ENCODE measurements at places on chromosomes 5 and 9. TPM values are rescaled to one million over a fixed set of nuclear protein-coding genes. Genes with fewer than 3 reads are reported as not detected.
A peak's percentile ranks its signal among the peaks of the same experiment; 100 is the strongest.

Gene FOXD4L6
- not detected for total RNA-seq

Gene BHMT2
- total RNA-seq, result not detected

Gene SPINK7
- not detected for total RNA-seq

Gene PPIC
- not detected for total RNA-seq

Gene MVB12B
- total RNA-seq, result 13.1 TPM

DNA sequence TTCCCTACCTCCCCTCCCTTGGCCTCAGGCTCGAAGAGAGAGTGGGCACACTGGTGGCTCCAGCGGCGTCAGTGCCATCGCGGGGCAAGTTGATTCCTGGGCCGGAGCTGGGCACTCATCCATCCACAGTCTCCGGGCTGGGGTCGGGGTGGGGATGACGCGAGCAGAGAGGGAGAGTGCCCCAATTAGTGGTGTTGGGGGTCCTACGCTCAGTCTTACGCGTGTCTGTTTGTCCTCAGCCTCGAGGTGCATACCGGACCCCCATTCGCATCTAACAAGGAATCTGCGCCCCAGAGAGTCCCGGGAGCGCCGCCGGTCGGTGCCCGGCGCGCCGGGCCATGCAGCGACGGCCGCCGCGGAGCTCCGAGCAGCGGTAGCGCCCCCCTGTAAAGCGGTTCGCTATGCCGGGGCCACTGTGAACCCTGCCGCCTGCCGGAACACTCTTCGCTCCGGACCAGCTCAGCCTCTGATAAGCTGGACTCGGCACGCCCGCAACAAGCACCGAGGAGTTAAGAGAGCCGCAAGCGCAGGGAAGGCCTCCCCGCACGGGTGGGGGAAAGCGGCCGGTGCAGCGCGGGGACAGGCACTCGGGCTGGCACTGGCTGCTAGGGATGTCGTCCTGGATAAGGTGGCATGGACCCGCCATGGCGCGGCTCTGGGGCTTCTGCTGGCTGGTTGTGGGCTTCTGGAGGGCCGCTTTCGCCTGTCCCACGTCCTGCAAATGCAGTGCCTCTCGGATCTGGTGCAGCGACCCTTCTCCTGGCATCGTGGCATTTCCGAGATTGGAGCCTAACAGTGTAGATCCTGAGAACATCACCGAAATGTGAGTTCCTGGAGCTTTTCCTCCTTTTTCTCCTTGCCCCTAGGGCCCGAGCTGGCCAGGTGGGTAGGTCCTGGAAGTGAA is 861 bp downstream of the NTRK2 start:
- DNase-seq, result no peak

GRCh38 chr9:133188843-133189180 is 20.2 kb downstream of the OBP2B start:
- no peak for DNase-seq

- no peak for DNase-seq
These were observed 82.7 kb downstream of the ATP10B start for GRCh38 chr5:160769301-160769700.

DNA sequence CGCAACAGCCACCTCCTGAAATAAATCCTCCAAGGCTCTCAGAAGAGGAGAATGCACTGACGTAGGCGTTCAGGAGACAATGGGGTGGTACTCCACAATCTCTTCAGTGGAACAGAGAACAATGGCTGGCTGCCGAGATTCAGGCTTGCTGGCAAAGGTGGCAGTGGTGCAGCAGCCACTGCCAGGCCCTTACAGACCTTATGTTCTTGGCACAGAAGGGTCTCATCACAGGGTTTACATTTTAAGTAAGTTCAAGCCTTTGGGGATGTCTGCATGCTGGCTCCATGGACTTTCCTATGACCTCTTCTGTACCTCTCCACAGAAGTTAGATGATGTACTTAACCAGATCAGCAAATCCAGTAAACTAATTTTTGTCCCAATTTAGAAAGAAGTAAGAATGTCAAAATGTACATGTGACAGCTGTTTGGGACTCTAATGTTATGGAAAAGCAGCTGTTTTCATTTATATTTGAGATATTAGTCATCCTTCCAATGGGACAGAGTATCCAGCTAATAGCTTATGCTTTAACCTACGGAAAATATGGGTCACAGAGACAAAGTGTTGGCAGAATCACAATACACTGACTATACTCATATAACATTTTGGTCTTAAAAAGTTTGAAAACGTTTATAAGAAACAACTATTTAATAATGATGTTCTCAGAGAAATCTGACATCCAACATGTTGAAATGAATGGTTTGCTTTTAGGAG is 180.9 kb downstream of the MAPKAP1 start:
- no peak for DNase-seq

DNA sequence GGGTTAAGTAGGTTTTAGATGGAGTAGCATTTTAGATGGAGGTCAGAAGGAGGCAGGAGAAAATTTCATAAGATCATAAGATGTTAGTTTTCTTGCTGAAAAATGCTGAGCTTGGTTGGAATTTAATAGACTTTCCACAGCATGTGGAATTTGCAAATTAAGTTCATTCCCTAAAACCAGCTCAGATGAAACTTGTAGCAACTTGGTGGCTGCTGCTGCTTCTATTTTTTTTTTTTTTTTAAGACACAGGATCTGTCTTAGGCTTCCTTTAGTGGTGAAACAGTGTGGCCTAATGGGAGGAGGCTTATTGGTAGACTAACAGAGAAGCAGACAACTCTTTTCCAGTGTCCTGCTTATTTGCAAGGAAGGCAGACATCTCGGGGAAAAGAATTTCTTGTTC is 154.5 kb downstream of the AOPEP start:
- DNase-seq, result no peak

- no peak for DNase-seq
These were observed 8.8 kb downstream of the RXRA start for GRCh38 chr9:134335061-134335460.

DNA sequence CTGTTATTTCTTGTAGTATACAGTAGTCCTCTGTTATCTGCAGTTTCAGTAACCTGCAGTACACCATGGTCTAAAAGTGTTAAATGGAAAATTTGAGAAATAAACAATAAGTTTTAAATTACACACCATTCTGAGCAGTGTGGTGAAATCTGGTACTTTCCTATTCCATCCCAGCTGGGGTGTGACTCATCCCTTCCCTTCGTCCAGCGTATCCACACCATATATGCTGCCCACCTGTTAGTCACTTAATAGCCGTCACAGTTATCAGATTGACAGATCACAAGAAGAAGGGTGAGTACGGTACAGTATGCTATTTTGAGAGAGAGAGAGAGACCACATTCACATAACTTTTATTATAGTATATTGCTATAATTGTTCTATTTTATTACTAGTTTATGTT is 28.9 kb downstream of the FAM151B start:
- no peak for DNase-seq

GRCh38 chr9:137674307-137674975 is 55.6 kb downstream of the EHMT1 start:
- no peak for DNase-seq

GRCh38 chr5:177472460-177473442 is 683 bp downstream of the DBN1 start:
- DNase-seq, result peak; percentile 65

GRCh38 chr5:133977858-133978257 is 9.4 kb upstream of the C5orf15 start:
- DNase-seq, result no peak

- DNase-seq, result no peak
These were observed 27.6 kb upstream of the FSTL4 start for GRCh38 chr5:133639850-133640528.

- no peak for DNase-seq
These were observed at the start of gene SPATA9 for GRCh38 chr5:95682891-95683290. SPATA9 (minus strand) TSS chr5:95682991; CDS start chr5:95682854, 137 bp downstream.

DNA sequence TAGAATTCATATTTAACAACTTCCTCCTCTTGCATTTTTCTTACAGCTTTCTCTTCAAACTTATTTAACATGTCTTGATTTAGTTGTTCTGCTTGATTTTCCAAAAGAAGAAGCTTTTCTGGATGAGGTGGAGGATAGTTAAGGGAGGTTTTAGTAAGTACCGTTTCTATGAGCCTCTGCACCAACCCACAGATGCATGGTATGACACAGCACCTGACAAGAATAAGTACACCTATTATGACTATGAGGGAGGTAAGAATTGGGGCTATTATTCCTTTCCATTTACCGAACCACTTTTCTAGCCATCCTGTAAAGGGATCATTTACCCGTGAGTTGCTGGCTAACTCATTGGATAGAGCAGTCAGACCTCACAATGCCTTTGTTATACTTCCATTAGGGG is 2.5 kb upstream of the HMGCS1 start:
- no peak for DNase-seq

DNA sequence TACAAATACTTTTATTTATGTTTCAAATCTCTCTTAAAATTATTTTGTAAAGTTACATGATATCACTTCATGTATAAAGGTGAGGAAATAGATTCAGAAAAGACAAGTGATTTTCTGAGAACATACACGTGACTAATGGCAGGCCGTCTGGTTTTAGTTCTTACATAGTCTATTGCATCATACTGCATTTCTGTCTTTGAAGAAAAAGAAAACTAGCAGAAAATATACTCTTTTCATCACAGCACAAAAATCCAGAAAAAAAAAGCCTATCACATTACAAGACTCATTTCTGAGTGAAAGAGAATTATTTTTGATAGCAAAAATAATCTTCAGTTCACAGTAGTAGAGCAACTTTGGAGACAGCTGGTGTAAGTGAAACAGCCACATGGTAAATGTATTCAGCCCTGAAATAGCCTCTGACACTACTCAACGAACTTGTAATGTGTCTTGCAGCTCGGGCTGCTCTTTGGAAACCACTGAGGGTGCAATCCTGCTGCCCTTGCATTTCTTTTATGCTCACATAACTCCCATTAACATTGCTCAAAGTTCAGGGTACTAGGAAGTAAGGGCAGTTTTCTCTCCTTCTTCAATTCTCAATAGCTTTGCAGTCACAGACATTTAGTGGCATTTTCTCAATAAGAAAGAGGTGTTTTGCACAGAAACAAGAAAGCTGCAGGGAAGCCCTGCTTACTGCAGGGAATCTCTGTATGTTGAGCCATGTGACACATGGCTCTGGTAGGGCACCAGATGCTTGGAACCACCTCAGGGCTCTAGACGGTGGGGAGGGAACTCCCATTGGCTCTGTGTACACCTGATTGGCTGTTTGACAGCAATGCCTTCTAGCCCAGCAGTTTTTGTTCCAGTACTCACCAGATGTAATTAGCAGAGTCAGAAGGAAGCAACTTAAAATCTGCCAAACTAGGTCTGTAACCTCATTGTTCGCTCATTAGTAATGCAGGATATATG is 845.3 kb upstream of the PTPRD start:
- no peak for DNase-seq

DNA sequence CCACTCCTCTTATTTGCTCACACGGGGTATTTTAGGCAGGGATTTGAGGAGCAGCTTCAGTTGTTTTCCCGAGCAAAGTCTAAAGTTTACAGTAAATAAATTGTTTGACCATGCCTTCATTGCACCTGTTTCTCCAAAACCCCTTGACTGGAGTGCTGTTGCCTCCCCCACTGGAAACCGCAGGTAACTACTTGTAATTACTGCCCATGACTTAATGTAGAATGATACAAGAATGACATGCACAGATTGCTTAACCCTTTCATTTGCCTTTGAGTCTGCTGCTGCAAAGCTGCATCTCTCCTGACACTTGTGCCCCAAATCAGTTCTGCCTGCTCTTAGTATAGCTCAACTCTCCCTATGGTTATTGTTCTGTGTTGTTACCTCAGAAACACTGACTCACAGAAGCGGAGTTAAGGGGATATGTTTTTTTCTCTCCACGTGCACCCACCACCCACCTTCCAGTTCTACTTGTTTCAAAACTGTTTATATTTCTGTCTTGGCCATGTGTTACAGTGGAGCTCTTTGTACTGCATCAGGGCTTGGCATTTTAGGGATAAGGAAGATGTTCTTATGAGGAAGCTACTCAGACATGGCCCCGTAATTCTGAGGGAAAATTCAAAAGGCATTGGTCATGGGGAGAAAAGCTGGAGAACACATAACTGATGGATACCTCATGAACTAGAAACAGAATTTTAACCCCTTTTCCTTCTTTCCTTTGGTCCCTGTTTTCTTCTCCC is 2.3 kb downstream of the ADRB2 start:
- no peak for DNase-seq

DNA sequence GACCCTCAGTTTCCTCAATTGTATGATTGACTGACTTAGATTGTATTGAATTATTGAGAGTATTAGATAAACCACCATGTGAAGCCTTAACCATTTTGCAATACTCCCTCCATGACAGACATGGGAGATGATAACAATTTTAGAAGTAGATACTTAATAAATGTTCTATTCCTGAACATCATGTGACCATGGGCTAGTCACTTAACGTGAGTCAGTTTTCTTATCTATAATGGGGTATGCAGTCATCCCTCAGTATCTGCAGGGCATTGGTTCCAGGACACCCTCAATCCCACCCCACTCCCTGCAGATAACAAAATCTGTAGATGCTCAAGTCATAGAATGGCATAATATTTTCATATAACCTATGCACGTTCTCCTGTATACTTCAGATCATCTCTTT is 31.0 kb downstream of the SNX18 start:
- DNase-seq, result no peak

DNA sequence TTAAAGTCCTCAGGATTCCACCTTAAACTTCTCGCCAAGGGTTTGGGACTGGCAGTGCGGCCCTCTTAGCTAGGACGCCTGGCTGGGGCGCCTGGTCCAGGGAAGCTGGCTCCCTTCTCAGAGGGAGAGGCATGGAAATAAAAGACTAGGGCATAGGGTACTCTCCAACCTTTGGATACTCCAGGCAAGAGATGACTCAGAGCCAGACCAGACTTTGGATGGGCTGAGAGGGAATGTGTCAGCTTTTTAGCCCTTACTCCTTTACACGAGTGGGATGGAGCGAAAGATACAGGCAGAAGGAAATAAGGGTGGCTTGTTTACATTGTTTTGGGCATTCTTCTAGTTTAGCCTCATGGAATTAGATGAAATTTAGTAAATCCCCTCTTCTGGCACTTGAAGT is 48.2 kb downstream of the IL31RA start:
- no peak for DNase-seq

DNA sequence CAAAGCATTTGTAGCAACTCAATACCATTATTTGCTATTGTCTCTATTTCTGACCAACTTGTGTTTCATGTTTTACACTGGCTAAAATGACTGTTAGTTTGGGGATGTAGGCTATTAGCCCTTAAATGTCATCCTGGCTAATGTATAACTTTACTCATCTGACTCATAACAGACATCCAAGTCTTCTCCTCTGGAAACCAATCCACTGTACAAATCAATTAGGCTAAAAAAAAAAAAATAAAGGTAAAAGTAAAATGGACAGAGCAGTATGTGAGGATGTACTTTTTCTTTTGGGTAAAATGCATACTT is 20.6 kb downstream of the MEGF9 start:
- no peak for DNase-seq

Data from CD8-positive, alpha-beta memory T cell (primary cell).